ENCODE measurements at places on chromosomes 6 and 20. TPM values are rescaled to one million over a fixed set of nuclear protein-coding genes. Genes with fewer than 3 reads are reported as not detected.
A peak's percentile ranks its signal among the peaks of the same experiment; 100 is the strongest.

The AIF1 gene
- not detected for total RNA-seq

DNA sequence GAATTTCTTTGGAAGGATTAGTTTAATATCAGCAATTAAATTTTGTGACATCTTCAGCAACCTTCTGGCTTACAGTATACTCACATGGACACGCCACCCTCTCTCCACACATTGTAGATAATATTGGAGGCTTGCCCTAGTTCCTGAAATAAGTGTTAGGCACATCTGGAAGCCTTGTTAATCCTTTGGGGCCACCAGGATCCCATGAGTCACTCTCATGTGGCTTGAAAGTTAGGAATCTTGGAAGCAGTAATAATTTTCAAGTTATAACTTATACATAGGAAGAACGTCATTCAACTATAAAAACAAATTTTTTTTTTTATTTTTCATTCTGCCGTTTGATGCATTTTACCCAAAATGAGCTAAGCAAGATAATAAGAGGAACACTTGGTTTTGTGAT is 20.5 kb downstream of the LAMA4 start:
- DNase-seq = peak; percentile 83

- DNase-seq = no peak
Measured at GRCh38 chr6:122735582-122735981, 43.9 kb upstream of the FABP7 start.

The SF3B5 gene
- total RNA-seq = 186 TPM

- DNase-seq = no peak
Measured at GRCh38 chr6:80402266-80402665, 295.8 kb downstream of the BCKDHB start.

- DNase-seq = no peak
Measured at GRCh38 chr6:104684911-104685415, 174.8 kb downstream of the HACE1 start.

DNA sequence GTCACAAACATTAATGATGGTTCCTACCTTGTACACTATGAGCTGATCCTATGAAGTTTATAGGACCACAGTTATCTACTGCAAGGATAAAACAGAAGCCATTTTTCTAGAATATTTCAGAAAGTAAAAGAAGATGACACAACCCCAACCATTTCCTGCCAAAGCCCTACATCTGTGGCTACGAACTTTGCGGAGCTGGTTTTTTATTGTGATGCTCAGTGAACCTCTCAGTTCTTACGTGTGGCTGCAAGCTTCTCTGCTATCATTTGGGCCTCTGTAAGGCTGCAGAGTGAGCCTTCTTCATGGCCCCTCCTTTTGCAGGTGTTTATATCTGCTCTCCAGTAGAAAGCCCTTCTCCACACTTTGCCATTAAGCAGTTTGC is 17.8 kb upstream of the TAGAP start:
- no peak for DNase-seq
